H54 (cell line): ENCODE measurements at places on chromosomes 5 and 9.

DNA sequence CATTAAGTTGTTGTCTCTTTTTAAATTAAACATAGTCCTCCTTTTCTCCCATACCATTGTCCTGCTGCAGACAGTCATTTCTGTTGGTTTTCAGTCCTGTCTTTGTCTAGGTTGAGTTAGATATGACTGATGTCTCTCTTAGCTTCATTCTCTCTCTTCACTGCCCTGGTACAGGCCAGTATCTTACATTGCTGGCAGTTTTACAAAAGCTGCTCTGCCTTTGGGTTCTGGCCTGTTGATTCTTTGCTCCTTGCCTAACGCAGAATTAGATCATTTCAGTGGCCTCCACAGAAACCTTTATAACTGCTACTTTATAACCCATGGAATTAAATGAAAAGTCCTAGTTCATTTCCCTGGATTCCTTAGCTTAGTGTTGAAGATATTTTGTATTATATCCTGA, 33.7 kb downstream of the GPR21 start:
- DNase-seq: no peak

- DNase-seq: no peak
Measured at GRCh38 chr9:75601280-75601679, 289.2 kb upstream of the PCSK5 start.

DNA sequence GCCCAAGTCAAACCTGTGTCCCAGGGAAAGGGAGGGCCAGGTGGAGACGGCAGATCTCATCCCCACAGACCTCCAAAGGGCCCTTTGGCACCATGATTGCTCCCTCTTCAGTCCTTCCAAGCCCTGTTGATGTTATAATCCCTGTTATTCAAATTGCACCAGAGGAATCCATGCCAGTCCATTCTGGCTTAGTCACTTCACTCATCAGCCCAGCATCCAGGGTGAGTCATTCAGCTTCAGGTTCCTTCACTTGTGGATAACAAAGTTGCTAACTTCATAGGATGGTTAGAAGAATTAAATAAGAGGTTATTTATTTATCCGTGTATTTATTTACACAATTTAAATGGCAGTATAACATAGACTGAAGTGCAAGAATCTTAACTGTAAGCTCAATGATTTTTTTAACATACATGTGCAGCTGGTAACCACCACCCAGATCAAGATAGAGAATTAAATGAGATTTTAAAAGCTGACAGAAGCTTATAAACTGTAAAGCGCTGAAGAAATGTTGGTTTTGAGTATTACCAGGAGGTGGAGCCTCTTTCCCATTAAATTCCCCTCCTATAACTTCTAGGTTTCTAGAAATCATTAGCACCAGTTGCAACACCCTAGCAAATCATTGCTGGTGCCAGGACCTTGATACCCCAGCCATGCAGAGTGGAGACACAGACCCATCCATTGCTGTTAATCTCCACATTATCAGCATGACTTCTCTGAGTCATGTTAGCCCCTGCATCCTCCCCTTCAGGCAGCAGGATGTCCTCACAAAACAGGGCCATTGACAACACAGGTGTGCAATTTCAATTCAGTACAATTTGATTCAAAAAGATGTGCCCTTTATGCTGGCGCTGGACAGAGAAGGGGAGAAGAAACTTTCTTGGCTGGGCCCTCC, 77.4 kb downstream of the SEC61B start:
- DNase-seq: peak; percentile 81

- DNase-seq: no peak
Measured at GRCh38 chr5:115767424-115767823, 49.0 kb downstream of the CDO1 start.

GRCh38 chr5:94908889-94909480, 290.5 kb downstream of the SLF1 start:
- peak; percentile 7 for DNase-seq

GRCh38 chr5:167561796-167562195, 729.6 kb upstream of the WWC1 start:
- DNase-seq: no peak
